Thoracic aorta (tissue), 2 donors: ENCODE measurements at places on chromosomes 2 and 18. TPM values are rescaled to one million over a fixed set of nuclear protein-coding genes. Genes with fewer than 3 reads are reported as not detected.

Gene KCNK3
- total RNA-seq: 19.6 TPM

DNA sequence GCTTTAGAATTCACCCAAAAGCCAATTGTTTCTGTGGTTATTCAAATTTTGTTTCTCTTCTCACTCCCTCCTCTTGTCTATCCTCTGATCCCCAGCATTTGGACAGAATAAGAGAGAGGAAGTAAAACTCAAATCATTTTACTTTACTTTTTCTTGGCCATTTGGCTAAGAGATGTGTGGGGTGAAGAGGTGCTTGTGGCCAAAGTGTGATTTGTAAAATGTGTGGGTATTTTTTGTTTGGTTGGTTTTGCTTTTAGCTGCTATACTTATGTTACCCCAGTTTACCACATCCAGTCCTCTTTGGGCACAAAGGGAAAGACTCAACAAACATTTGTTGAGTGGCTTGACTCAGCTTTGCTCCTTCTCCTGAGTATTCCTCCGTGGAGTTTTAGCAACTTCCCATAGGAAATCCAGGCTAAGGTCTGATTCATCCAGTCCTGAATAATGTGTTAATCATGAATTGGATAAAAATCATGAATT is 109.1 kb upstream of the CYP1B1 start:
- no peaks in the 10 kb centered on the region for H3K27me3 ChIP-seq
- no peak overlapping the region for H3K4me3 ChIP-seq
- no peak overlapping the region for H3K27ac ChIP-seq
- no peaks in the 10 kb centered on the region for H3K36me3 ChIP-seq

Gene RPE
- 27.1 TPM for total RNA-seq

- no peaks in the 10 kb centered on the region for H3K4me1 ChIP-seq
- DNase-seq: no peak
- H3K36me3 ChIP-seq: no peaks in the 10 kb centered on the region
Measured at GRCh38 chr2:180033993-180034894, 27.1 kb upstream of the CWC22 start.

Gene CRYGA
- total RNA-seq: not detected

- H3K4me1 ChIP-seq: no peaks in the 10 kb centered on the region
- no peaks in the 10 kb centered on the region for H3K27me3 ChIP-seq
- DNase-seq: no peak
- peak overlapping the region; percentile 100 for H3K4me3 ChIP-seq
- H3K27ac ChIP-seq: peak overlapping the region; percentile 100
- peaks cover 18% of the 10 kb centered on the region for H3K36me3 ChIP-seq
Measured at GRCh38 chr18:22170421-22171257, 1.2 kb downstream of the GATA6 start.

Gene SERPINB4
- total RNA-seq: not detected
